Naive thymus-derived CD4-positive, alpha-beta T cell (primary cell): ENCODE measurements at places on chromosomes 1 and 21. TPM values are rescaled to one million over a fixed set of nuclear protein-coding genes. Genes with fewer than 3 reads are reported as not detected.

DNA sequence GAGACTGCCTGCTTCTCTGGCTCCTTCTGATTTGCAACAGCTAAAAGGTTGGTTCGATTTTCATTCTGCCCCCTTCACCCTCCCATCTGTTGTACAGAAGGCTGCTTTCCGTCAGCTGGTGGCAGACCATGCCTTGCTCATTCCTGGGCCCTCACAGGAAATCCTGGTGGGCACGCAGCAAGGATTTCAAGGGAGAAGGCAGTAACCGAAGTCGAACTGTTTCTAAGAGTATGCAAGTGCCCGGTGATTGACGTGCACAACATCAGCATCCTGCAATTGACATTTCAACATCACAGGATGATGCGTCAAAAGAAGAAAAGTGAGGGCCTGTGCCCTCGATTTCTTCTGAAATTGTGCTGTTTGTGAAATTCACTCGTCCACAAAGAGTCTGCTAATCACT is 83.8 kb downstream of the PLPP3 start:
- no peaks in the 10 kb centered on the region for H3K4me1 ChIP-seq
- H3K4me3 ChIP-seq: no peak overlapping the region
- no peak for DNase-seq
- H3K36me3 ChIP-seq: no peaks in the 10 kb centered on the region

DNA sequence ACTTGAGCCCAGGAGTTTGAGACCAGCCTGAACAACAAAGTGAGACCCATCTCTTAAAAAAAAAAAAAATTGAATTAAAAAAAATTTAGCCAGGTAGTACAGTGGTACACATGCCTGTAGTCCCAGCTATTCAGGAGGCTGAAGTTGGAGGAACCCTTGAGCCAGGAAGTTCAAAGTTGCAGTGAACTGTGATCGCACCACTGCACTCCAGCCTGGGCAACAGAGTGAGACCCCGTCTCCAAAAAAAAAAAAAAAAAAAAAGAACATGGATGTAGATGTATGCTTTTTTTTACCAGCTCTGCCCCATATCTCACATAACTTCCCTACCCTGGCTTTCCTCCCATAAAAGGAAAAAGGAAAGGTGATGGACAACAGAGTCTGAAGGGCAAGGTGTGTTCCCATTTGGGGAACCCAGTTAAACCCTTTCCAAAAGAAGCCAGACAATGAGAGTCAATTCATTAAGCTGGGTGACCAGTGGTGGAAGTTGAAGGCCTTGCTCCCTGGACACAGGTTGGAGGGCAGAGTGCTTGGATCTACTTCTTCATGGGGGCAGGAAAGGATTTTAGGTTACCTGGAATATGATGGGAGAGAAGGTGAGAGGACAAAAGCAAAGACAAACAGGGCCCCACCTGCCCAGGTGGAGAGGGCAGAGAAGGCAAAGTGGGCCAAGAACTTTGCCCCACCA is 2.9 kb downstream of the KRTCAP2 start:
- no peak overlapping the region for H3K27ac ChIP-seq
- peaks cover 16% of the 10 kb centered on the region for H3K4me1 ChIP-seq
- no peak for DNase-seq
- no peaks in the 10 kb centered on the region for H3K36me3 ChIP-seq
- no peaks in the 10 kb centered on the region for H3K27me3 ChIP-seq

Gene C1orf141
- not detected for polyA plus RNA-seq

GRCh38 chr1:154351363-154352068 is 26.2 kb downstream of the ATP8B2 start:
- peak overlapping the region; percentile 74 for H3K27ac ChIP-seq
- H3K4me3 ChIP-seq: no peak overlapping the region
- H3K4me1 ChIP-seq: peaks cover 20% of the 10 kb centered on the region
- H3K27me3 ChIP-seq: no peaks in the 10 kb centered on the region

GRCh38 chr21:31011412-31011811 is 26.9 kb downstream of the KRTAP19-8 start:
- no peak overlapping the region for H3K27ac ChIP-seq
- H3K4me3 ChIP-seq: no peak overlapping the region
- no peaks in the 10 kb centered on the region for H3K27me3 ChIP-seq
- H3K4me1 ChIP-seq: peaks cover 26% of the 10 kb centered on the region

DNA sequence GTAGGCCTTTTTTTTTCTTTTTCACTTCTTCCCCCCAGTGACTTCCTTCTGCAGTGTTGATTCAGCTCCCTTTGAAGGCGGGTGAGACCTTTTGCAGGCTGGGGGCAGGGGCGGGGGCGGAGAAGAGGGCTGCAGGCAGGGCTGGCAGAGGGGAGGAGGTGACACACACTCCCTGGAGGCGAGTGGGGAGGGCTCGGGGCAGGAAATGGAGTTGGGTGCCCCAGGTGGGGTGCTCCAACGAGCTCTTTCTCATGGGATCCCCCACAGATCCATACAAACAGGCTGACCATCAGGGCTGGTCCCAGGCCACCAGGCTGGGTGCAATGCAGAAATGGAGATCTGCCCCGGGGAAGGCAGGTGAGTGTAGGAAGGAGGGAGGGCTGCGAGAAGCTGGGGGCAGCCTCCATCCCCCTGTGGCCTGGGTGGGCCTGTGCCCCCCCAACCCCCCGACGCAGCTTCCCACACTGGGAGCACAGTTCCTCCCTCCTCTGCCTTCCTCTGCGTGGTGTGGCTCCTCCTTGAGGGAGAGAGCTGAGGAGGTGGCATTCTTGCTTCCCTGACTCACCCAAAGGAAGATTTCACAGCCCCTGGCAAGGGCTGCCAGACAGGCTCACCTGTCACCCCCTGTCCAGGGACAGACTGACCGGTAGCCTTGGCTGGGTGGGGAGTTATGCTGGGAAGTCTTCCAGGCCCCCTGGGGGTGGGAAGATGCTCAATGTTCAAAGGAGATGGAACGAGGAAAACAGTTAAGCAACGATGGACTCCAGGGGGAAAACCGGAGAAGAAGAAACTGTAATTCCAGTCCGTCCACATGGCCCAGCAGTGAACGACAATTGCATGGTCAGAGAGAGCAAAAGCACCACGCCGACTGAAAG is 7.1 kb upstream of the ITGB2 start:
- H3K4me3 ChIP-seq: peak overlapping the region; percentile 100
- no peaks in the 10 kb centered on the region for H3K27me3 ChIP-seq
- peak overlapping the region; percentile 79 for H3K27ac ChIP-seq
- H3K4me1 ChIP-seq: peaks cover 54% of the 10 kb centered on the region

Gene VWA5B1
- 0.46 TPM for polyA plus RNA-seq

DNA sequence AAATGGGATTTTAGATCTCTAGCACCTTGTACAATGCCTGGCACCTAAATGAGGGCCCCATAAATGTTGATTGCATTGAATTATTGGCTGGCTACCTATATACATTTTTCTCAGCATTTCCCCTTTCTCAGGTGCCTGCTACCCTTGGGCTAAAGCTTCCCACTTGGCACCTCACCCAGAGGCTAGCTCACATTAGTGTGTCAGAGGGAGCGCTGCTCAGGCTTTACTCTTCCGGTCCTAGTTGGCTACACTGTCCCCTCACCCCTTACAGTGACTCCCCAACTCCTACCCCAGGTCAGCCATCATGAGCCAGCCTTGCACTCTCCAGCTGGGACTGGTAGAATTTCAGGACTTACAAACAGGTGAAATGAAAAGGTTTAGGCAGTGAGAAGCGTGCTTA is 9.5 kb downstream of the TRAF5 start:
- H3K4me1 ChIP-seq: peaks cover 67% of the 10 kb centered on the region
- peak overlapping the region; percentile 43 for H3K4me3 ChIP-seq
- no peaks in the 10 kb centered on the region for H3K27me3 ChIP-seq
- DNase-seq: no peak
- peak overlapping the region; percentile 69 for H3K27ac ChIP-seq

DNA sequence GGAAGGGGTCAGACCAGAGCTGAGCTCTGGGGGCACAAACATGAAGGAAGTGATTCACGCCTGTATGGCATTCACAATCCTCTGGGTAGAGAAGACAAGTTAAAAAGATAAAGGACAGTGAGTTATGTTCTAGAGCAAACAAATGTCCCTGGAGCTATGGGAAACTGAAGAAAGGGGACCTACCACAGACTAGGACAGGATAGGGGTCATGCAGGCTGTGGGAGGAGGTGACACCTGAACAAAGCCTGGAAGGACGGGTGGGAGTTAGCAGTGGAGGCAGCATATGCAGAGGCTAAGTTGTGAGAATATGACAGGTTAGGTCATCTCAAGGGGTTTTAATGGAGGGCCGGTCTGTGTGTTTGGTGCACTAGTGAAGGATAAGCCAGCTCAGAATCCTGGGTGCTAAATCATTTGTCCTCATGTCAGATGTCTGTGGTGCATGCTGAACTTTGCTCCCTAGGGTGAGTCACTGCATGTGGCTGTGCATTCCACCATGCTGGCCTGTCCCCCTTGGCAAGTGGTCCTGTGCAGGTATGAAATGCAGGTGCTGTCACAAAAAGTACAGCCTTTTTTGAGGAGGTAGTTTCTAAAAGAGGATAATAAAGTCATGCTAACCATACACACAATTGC is 28.5 kb downstream of the TNN start:
- H3K27ac ChIP-seq: no peak overlapping the region
- H3K27me3 ChIP-seq: no peaks in the 10 kb centered on the region
- no peak for DNase-seq

Gene NT5C1A
- not detected for polyA plus RNA-seq
